Esophagus squamous epithelium (tissue), 5 donors: ENCODE measurements at places on chromosomes 6 and 20.

DNA sequence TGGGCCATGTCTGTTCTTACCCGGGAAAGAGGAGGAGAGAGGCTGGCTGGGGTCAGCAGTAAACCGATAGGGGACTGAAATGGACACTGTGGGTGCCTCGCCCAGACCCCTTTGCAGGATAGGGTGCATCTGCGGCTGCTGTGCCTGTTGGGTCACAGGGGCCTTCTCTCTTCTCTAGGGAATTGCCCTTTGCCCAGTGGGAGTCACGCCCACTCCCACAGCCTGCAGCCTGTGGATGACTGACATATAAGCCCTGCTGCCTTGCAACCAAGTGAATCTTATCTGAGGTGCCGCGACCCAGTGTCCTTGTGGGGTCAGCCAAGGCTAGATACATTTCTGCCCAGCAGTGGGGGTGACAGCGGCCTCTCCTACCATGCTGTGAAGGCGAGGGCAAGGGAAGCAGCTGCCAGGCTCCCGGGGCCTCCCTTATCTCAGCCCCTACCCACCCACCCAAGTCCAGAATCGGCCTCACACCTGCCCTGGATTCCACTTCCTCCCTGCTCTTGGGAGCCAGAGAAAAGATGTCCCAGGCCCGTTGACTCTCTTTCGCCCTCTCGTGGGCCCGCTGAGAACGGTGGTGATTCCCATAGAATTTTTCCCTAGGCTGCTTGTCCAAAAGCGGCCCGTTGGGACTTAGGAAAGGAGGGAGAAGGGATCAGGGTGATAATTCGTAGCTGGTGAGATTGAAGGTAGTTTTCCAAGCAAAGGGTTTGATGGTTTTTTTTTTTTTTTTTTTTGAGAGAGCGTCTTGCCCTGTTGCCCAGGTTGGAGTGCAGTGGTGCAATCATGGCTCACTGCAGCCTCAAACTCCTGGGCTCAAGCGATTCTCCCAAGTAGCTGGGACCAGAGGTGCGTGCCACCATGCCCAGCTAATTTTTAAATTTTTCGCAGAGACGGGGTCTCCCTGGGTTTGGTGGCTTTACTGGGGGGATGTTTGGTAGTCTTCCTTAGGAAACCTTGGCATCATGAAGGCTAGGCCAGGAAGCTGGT, 76.4 kb upstream of the RNF24 start:
- DNase-seq, result no peak

DNA sequence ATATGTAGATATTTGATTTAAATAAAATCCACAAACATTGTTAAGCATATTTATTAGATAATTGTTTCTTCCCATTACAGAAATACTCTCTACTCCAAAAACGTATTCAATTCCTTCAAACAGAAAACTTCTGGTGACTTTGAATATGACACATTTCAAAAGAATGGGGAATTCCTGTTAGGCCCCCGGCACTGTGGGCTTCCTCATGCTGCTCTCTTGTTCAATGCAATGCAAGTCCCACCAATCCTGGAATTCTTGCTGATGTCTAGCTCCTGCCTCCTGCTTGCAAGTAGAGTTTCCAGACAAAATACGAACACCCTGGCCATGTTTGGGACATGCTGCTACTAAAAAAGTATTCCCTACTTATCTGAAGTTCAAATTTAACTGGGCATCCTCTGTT, 544.1 kb downstream of the QKI start:
- DNase-seq, result no peak

DNA sequence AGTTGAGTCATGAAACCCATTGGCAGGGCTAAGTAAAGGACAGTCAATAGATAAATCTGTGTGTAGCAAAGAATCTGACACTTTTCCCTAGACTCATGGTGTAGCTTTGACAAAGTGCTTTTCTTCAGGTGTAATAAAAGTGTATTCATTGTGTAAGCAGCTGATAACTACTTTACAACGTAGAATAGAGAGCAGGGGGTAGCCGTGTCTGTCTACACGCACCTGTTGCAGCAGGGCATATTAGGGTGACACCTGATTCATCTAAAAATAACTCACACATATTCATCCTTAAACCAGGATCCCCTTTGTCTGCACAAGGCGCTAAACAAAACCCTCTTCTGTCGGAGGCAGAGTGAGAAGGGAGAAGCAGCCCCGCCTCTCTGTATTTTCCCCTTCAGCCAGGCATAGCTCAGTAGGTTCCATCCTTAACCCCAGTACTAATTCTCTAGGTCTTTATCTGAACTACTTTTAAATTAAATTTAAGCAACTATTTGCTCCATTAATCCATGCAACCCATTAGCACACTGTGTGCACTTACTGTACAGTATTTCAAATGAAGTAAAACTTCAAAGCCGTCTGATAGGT, 306.7 kb upstream of the SASH1 start:
- no peak for DNase-seq

DNA sequence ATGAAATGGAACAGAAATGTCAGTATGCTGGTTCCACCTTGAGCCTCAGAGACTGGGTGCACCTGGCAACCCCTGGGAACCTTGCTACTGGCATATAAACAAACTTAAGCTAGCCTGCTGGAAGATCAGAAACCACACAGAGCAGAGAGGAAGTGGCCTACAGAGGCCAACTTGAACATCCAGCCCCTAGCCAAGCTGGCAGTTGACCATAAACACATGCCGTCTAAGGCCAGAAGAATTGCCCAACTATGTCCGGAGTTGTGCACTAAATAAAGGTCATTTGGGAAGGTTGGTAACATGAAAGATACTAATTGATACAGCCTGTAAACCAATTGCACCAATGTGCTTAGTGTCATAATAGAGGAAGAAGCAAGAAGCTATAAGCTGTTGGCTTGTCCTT, 266.6 kb upstream of the BTBD3 start:
- DNase-seq, result no peak

- DNase-seq, result no peak
Observed at GRCh38 chr20:23118766-23119165, 32.6 kb upstream of the CD93 start.

GRCh38 chr6:3929281-3929798, 80.2 kb downstream of the FAM50B start:
- DNase-seq, result no peak

GRCh38 chr6:31400467-31401289, 2.7 kb upstream of the MICA start:
- no peak for DNase-seq

DNA sequence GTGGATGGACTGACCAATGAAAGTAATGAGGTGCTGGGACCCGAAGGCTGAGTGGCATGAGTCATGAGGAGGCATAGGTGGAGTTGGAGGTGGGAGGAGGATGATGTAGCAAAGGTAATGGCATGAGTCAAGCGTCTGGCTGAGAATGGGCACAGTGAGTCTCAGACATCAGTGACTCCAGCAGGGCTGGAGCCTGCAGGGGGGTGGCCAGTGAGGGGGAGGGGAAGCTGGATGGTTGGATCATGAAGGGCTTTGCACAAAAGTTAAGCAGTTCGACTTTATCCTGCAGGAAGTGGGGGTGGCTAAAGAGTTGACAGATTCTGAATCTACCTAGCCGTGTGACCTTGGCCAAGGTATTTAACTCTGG, 99.0 kb upstream of the IYD start:
- DNase-seq, result no peak

- no peak for DNase-seq
Observed at GRCh38 chr20:56808117-56808725, 179.1 kb downstream of the TFAP2C start.

- no peak for DNase-seq
Observed at GRCh38 chr6:13742961-13743735, 31.5 kb upstream of the RANBP9 start.

DNA sequence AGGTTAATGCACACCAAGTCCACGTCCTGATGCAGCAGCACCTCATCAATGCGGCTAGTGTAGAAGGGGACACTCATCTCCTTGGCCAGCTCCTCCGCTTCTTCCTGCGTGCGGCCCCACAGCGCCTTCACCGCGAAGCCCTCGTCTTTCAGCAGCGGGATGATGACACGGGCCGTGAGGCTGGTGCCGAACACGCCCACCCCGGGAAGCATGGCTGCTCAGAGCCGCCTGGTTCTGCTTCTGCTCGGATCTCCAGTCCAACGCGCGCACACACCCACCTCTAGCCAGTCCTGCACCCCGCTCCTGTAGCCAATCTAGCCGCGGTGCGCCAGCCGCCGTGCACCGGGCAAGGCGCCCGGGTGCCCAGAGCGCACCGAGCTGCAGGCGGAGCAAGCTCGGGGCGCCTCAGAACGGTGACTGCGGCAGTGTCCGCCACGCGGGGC, 700 bp downstream of the GFOD1 start:
- peak; percentile 9 for DNase-seq

DNA sequence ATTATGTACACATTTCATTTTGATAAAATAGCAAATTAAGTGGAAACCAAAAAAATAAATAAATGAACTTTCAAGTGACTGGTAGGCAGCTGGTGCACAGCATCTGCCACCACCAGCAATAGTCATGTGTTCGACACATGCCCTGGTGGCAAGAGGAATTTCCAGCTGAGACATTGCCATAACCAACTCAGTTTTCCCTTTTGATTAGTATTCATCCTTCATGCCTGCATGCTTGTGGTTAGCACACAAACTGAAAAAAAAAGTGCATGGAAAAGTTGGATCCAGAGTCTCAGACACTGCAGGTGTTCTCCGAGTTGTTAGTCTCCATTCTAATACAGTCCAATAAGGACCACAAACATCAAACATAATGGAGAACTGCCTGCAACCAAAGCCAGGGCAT, 156.0 kb upstream of the SOX4 start:
- no peak for DNase-seq

DNA sequence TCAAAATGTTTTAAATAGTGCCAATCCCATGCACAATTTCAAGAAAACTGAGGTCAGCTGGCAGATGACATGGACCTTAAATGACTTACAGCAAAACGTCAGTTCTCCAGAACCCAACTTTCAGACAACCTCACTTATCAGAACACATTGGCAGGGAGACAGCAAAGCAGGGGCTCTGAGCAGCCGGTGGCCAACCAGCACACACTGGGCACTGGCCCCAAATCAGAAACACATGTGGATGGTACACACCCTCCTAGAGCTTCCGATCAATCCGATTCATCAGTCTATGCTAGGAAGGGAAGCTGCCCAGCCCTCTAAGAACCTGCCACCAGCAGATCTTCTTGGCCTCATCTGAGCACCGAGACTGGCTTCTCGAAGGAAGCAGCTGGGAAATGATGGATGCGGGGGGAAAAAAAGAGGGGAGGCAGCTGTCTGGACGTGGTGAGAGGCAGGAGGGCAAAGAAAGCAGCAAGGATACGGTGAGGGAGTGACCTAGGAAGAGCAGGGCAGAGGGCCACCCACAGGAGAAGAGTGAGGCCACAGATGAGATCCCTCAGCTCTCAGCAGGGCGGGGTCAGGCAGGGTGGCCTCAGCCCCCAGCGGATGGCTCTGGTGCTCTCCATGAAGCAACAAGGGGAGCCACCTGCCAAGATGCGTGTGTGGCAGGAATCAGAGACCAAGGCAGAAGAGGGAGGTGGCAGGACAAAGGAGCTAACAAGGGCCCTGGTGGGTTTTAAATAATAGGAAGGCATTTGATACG, 32.9 kb downstream of the TAF4 start:
- DNase-seq, result no peak

GRCh38 chr6:16739329-16739801, 21.9 kb downstream of the ATXN1 start:
- no peak for DNase-seq

DNA sequence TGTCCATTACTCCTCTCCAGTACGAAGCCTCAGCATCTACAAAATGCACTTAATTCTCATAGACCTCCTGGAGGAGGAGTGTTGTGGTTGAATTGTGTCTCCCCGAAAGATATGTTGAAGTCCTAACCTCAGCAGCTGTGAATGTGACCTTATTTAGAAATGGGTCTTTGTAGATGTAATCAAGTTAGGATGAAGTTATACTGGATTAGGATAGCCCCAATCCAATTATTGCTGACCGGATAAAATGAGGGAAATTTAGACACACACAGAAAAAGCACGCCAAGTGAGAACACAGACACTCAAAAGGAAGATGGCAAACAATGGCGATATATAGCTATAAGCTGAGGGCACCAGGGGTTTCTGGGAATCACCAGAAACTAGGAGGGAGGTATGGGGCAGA, 64.2 kb upstream of the FAM184A start:
- DNase-seq, result no peak

GRCh38 chr6:137095651-137096238, 51.0 kb upstream of the IL20RA start:
- no peak for DNase-seq

DNA sequence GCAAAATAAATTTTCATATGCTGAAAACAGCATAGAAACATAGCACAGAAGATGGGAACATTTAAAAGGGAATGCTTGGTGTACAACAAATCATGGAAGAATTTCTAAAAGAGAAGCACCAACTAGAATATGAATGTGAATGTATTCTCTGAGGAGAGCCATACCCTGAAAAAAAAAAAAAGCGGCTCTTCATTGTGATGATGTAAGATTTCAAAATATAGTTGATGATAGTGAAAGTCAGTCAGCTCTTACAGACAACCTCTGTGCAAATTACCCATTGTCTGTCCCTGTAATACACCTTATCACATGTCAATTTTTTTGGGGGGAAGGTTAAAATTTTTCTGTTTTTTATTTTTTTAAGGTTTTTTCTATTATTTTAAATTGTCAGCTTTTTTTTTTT, 58.6 kb upstream of the PTCHD4 start:
- DNase-seq, result no peak

- DNase-seq, result no peak
Observed at GRCh38 chr6:169853196-169854082, 102.0 kb downstream of the ERMARD start.

DNA sequence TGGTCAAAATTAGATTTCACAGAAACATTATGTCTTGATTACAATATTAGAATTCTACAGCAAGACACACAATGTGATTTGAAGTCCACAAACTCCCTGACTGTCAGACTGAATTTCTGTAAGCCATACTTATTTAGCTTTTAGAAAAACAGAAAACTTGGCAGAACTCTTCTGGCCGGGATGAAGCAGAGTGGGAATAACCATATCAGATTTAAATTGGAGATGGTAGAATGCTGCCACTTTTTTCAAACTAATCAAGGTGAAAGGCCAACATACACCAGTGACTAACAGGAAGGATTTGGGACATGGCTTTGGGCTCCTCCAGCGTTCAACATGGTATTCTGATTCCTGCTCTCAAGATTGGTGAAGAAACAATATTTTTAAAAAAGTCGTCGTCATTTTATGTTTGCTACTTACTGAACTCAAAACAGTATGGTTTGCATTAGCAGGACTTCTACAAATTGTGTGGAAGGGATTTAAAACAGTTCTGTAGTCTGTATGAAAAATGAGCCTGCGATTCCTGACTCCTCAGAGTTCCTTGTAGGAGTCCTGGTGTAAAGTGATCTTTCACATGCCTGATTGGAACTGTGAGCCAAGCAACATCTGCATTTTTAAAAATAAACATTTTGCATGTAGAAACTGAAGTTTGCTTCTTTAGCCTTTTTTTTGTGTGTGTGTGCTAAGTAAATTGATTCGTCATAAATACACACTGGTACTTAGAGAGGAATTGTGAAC, 297.9 kb upstream of the SOX4 start:
- no peak for DNase-seq

GRCh38 chr20:38790200-38791053, 15.1 kb upstream of the PPP1R16B start:
- no peak for DNase-seq

GRCh38 chr20:38112261-38112929, 52.7 kb downstream of the TGM2 start:
- no peak for DNase-seq
